ENCODE measurements at places on chromosomes 6 and 20. TPM values are rescaled to one million over a fixed set of nuclear protein-coding genes. Genes with fewer than 3 reads are reported as not detected.

SLC52A3 gene
- total RNA-seq: 7.3 TPM

ZCCHC3 gene
- 52.6 TPM for total RNA-seq

CLVS2 gene
- total RNA-seq: 0.46 TPM

ADGRF4 gene
- total RNA-seq: not detected

TMEM200A gene
- 10.4 TPM for total RNA-seq

NR2E1 gene
- total RNA-seq: not detected

CASS4 gene
- total RNA-seq: 0.14 TPM

DPPA5 gene
- total RNA-seq: 6.7 TPM

JPH2 gene
- total RNA-seq: 0.81 TPM

ERVFRD-1 gene
- not detected for total RNA-seq

FBXO5 gene
- 42.3 TPM for total RNA-seq

SLCO4A1 gene
- 15.2 TPM for total RNA-seq

CST9L gene
- not detected for total RNA-seq

MCCD1 gene
- not detected for total RNA-seq

PHACTR1 gene
- 15.5 TPM for total RNA-seq

ADGRB3 gene
- 1.0 TPM for total RNA-seq

GRIK2 gene
- 6.0 TPM for total RNA-seq

ANKRD66 gene
- not detected for total RNA-seq

MUC22 gene
- not detected for total RNA-seq

BMP2 gene
- 1.2 TPM for total RNA-seq

SH3BGRL2 gene
- 13.8 TPM for total RNA-seq

TMEM217 gene
- total RNA-seq: 0.61 TPM

RWDD2A gene
- 5.2 TPM for total RNA-seq

SIRPD gene
- not detected for total RNA-seq

CYP21A2 gene
- total RNA-seq: 1.4 TPM

PAK5 gene
- total RNA-seq: 0.53 TPM

SOBP gene
- 6.6 TPM for total RNA-seq

BANF2 gene
- total RNA-seq: not detected

NMBR gene
- total RNA-seq: not detected

SLC22A3 gene
- total RNA-seq: 2.2 TPM

GPR63 gene
- total RNA-seq: 7.8 TPM

RIPPLY2 gene
- total RNA-seq: 2.1 TPM

GTF2H4 gene
- 49.7 TPM for total RNA-seq

HEY2 gene
- total RNA-seq: 10.6 TPM

EGFL8 gene
- 17.4 TPM for total RNA-seq

F13A1 gene
- 1.3 TPM for total RNA-seq

IYD gene
- not detected for total RNA-seq

PRL gene
- not detected for total RNA-seq

PPP1R16B gene
- 12.0 TPM for total RNA-seq

SLC35D3 gene
- total RNA-seq: 0.37 TPM

PTCRA gene
- total RNA-seq: not detected

DNAH8 gene
- not detected for total RNA-seq

TAAR8 gene
- not detected for total RNA-seq

HCRTR2 gene
- not detected for total RNA-seq
